T follicular helper cell (primary cell): ENCODE measurements at places on chromosomes 16 and 17.

DNA sequence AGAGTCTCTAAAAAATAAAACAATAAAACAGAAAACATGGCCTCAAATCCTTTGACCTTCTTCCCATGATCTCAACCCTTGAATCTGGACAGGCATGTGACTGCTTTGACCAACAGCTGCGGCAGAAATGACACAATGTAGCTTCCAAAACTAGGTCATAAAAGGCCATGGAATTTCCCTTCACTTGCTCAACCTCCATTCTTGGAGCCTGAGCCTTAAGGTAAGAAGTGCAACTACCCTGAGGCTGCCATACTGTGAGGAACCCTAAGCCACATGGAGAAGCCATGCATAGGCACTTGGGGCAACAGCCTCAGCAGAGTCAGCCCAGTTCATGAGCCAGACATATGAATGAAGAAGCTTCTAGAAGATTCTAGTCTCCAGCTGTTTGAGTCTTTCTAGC, 75.7 kb upstream of the BRD7 start:
- no peak for DNase-seq

GRCh38 chr17:40854175-40854814, 12.7 kb downstream of the KRT12 start:
- DNase-seq = no peak

- DNase-seq = peak; percentile 3
These were observed 338.0 kb downstream of the WWOX start for GRCh38 chr16:78437352-78437968.

DNA sequence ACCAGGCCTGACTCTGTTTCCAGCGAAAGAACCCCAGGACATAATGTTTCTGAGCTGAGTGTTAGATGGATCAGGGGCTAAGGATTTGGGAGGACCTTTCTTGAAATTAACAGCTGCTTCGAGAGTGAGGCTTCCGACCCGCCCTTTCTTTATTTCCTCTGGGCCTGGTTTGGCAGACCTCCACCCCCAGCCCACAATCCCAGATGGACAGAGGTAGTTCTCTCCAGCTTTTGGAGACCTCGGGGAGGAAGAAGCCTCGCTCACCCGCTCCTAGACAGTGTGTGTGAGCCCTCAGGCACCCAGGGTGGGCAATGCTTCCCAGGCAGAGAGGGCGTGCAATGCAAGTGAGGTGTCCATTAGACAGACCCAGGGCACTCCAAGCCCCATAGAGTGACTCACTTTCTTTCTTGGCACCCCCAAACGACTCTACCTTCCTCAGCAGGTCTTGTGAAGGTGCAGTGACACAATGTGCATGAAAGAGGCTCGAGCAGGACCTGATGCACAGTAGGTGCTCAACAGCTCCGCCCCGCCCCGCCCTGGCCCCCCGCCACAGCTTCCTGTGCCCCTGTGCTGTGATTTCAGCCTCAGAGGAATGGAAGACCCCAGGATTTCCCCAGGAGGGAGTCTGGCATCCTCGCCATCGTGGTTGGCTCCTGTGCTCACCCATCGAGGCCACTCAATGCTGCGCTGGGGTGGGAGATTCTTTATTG, 50.7 kb upstream of the TOB1 start:
- DNase-seq = no peak

- no peak for DNase-seq
These were observed 5.5 kb downstream of the TMEM204 start for GRCh38 chr16:1538804-1539520.
